CD4-positive, alpha-beta memory T cell (primary cell): ENCODE measurements at places on chromosomes 6 and 20. TPM values are rescaled to one million over a fixed set of nuclear protein-coding genes. Genes with fewer than 3 reads are reported as not detected.
A peak's percentile ranks its signal among the peaks of the same experiment; 100 is the strongest.

- DNase-seq, result no peak
Observed at GRCh38 chr20:32537657-32538525, 47.2 kb downstream of the NOL4L start.

- no peak for DNase-seq
Observed at GRCh38 chr6:170091000-170091638, 199.8 kb downstream of the DLL1 start.

DNA sequence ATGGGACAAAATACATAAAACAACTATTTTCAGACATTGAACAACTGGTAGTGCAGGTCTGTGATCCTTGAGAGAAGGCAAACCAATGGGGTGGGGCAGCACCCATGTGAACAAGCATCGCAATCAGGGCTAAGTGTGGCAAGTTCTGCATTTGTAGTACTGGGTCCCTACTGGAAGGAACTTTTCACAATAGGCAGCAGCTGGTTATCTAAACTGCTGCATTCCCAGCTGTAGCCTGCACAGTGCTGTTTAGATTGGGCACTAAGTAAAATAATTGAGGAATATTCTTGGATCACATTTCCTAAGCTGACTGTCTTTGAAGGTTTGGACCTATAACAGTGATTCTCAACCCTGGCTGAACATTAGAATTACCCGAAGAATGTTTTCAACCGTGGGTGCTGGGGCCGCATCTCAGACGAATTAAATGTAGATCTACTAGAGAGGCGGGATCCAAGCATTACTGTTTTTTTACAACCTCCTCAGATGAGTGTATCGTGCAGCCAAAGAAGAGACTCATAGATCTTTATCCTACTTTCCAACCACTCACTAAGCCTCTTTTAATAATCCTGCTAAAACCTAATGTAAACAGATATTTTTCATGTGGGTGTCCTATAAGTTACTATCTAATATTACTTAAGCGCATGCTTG, 12.4 kb upstream of the MAP3K4 start:
- no peak for DNase-seq

GRCh38 chr6:49551078-49551865, 804 bp downstream of the C6orf141 start:
- DNase-seq, result no peak

DNA sequence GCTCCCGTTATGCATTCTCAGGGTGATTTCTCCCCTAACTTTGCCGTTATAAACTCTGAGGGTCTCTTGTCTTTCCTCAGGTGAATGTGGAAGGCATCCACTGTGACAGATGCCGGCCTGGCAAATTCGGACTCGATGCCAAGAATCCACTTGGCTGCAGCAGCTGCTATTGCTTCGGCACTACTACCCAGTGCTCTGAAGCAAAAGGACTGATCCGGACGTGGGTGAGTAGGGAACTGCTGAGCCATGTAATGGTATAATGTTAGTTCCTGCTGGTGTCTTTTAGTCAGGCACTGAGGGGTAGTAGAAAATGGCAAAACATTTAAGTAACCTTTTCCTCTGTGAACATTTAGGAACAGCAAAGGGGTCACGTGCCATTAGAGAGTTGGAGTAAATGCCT, 395.4 kb downstream of the ARHGAP18 start:
- DNase-seq, result no peak

GRCh38 chr6:145602726-145603326, 132.5 kb downstream of the EPM2A start:
- no peak for DNase-seq

DNA sequence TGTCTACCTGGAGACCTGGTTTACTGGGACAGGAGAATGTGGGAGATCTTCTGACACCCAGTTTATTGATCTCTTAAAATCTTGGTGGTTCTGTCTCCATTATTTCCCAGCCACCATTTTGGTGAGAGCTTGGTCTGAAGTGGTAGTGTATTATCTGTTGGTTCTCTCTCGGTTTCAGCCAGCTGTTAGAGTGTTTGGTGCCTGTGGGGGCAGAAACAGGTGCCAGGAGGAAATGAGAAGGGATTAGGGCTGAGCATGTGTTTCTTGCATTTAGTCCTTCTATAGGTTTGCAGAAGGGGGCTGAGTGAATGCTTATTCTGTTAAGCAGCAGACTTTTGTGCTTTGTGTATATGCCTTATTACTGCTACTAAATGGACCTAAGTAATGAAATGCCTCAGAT, 9.6 kb downstream of the JARID2 start:
- DNase-seq, result no peak

DNA sequence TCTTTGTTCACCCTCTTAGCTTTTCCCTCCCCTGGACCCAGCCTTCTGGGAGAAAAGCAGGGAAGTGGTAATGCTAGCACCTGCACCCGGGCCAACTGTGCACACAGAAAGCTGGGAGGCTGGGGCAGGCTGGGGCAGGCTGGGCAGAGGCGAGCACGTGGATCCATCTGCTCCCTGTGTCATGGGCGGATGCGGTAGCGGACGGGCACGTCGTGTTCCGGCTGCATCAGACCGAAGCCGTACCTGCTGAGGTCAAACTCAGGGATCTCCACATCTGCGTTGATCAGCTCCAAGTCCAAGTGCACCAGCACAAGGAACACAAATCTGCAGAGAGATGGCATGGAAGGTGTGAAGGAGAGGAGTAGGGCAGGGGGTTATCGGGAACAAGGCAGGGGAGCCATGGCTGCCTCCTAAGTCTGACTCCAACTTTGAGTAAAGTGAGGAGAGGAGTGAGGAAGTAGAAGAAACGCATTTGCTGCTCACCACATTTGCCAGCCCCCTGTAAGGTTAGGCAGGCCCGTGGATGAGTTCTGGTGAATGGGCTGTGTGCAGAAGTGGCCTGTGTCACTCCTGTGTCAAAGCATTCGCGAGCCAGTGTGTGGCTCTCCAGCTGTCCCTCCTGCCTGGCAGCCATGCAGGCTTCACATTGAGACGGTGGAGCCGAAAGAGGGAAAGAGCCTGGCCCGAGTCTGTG, 25.4 kb upstream of the KCNB1 start:
- DNase-seq, result no peak

GRCh38 chr20:2301164-2301622, 5.4 kb downstream of the TGM3 start:
- no peak for DNase-seq

- peak; percentile 44 for DNase-seq
Observed at GRCh38 chr6:14046476-14047068, 71.0 kb upstream of the CD83 start.

- no peak for DNase-seq
Observed at GRCh38 chr6:168333989-168334388, 14.4 kb upstream of the DACT2 start.

- DNase-seq, result no peak
Observed at GRCh38 chr6:2448826-2449571, 203.6 kb upstream of the GMDS start.

DNA sequence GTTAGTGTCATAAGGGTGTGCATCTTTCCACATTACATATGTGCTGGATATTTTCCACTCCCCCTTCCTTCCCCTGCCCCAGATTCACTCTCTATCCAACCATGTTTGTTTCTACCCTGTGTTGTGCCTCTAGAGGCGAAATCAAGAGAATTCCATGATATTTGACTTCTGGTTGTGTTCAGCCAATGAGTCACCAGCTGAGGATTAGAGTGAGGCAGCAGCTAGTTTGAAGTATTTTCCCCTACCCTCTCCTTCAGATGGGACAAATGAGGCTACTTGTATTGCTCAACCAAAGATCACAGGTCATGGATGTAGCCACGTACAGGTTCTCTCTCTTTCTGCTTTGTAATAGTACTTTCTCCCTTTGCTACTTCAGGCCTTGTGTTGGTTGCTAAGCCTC, 24.5 kb upstream of the OR2J2 start:
- DNase-seq, result no peak

- no peak for DNase-seq
Observed at GRCh38 chr6:5119090-5119951, 34.2 kb downstream of the PPP1R3G start.

DNA sequence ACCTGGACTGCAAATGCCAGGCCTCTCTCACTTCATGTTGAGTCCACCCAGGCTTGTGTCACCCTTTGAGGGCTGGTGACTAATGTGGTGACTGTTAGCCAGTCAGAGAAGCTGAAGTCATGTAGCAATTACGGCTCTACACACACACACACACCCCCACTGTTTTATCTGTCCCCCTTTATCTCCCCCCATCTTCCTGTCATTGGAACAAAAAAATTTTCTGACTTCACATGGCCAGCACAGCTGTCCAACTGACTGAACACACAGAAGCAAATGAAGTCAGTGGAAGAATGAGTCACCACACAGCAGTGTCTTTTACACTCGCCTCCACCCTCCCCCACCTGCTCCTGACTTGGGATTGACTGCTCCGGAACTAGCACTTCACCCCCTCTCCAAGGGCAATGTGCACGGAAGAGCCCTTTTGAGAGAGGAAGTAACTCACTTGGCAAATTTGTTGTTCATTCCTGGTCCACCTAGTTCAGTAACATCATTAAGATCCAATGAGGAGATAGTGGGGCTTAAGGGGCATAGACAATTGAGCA, 198.0 kb downstream of the RNF144B start:
- no peak for DNase-seq

DNA sequence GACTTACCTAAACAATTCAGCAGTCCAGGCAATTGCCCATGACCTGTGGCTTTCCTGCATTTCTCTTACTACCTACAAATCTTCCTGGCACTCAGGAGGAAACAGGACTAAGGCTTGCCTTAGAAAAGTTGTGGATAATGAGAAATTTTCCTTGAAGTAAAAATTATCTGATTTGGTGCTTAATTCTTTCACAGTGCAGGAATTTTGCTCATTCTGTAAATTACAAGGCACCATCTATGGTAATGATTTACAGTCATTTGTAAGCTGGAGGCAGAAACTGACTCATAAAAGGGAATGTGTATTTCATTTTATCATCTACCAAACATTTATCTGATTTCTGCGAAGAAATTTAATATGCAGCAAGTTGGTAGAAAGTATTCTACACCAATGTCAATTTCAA, 211.5 kb upstream of the FKBP1C start:
- no peak for DNase-seq

The CSE1L gene
- 44.5 TPM for total RNA-seq

The MUC21 gene
- not detected for total RNA-seq

The TMEM244 gene
- 0.87 TPM for total RNA-seq

The SPATS1 gene
- total RNA-seq, result not detected

The NKAIN2 gene
- total RNA-seq, result not detected

The IPCEF1 gene
- 92.5 TPM for total RNA-seq

The FHL5 gene
- total RNA-seq, result not detected
